CMK (cell line): ENCODE measurements at places on chromosomes 1 and 21.

GRCh38 chr21:27250366-27250765, 283.5 kb upstream of the ADAMTS5 start:
- DNase-seq, result no peak

GRCh38 chr1:178993559-178993958, 32.1 kb upstream of the FAM20B start:
- DNase-seq, result no peak

- DNase-seq, result no peak
Measured at GRCh38 chr1:183039985-183040447, 16.8 kb downstream of the LAMC1 start.

DNA sequence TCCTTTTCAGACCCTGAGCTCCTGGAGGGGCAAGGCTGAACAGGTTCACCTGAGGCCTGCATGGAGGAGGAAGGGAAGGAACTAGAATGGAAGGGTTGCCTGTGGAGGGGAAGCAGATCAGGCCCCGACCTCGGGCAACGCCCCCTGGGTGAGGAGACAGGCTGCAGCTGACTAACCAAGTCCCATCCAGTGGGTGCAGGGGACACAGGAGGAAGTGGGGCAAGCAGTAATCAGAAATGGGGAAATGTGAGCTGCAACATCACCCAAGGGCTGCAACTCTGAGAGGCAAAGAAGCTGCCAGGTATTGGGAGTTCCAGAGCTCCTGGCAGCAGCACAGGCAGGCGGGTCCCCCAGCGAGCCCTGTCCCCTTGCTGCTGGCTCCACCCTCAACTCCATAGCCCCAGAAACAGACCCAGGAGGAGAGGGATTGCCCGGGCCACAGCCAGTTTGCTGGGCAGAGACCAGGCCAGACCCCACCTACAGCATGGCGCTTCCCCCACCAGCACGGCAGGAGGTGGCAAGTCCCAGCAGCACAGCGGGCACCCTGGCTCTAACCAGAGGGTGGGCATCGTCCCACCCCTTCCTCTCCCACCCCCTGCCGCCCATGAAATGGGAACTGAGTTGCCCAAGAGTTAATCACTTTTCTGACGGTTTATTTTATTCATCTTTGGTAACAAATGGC, 38.5 kb downstream of the MRPL37 start:
- no peak for DNase-seq

- no peak for DNase-seq
Measured at GRCh38 chr1:76759171-76759860, 108.0 kb upstream of the ST6GALNAC5 start.

- no peak for DNase-seq
Measured at GRCh38 chr1:167683226-167683625, 38.6 kb upstream of the MPZL1 start.
